Kidney (tissue), 22 donors: ENCODE measurements at places on chromosomes 6 and 20. TPM values are rescaled to one million over a fixed set of nuclear protein-coding genes. Genes with fewer than 3 reads are reported as not detected.
A peak's percentile ranks its signal among the peaks of the same experiment; 100 is the strongest.

GRCh38 chr20:57265336-57265996 lies 975 bp downstream of the BMP7 start:
- no peak for DNase-seq

- DNase-seq = peak; percentile 48
Observed at GRCh38 chr6:41494212-41495110, 51.7 kb upstream of the FOXP4 start.

GRCh38 chr20:49785852-49786175 lies 26.8 kb upstream of the SLC9A8 start:
- no peak for DNase-seq

DNA sequence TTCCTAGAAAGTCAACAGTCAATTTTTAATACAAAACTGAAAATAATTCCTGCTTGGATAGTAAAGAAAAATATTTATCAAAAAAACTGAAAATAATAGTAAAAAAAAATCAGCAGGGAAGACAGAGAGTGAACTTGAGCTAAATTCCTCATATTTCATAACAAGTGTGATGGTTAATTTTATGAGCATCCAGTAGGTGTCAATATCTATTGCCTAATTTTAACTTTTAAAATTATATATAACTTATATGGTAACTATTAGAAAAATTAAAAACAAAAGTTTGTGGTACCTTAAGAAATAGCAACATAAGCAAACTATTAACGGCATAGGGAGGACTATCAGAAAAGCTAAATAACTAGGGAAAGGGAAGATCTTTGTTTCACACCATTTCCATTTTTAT lies 2.1 kb downstream of the EPM2A start:
- DNase-seq = no peak

GRCh38 chr6:11364971-11365397 lies 132.5 kb upstream of the NEDD9 start:
- peak; percentile 32 for DNase-seq

- DNase-seq = no peak
Observed at GRCh38 chr6:14983599-14984518, 262.0 kb upstream of the JARID2 start.

GRCh38 chr6:150567380-150567779 lies 32.3 kb upstream of the PLEKHG1 start:
- DNase-seq = peak; percentile 73

DNA sequence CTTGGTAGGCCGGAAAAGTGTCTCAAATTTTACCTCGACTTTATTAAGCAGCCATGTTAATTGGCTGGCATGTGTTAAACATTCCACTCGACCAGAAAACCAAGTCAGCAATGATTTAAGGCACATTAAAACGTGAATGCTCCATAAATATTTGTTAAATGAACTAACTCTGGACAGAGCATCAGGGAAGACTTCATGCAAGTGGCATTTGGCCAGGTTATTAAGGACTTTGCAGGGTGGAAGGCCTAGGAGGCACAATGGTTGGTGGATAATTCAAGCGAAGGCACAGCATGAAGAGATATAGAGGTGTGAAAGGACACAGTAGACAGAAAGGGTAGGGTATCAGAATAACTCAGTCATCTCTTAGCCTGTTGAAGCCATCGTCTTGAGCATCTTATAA lies 23.0 kb downstream of the ELOVL5 start:
- no peak for DNase-seq

- no peak for DNase-seq
Observed at GRCh38 chr20:43477619-43478018, 19.9 kb downstream of the SRSF6 start.

GRCh38 chr6:111410371-111410770 lies 72.6 kb downstream of the REV3L start:
- no peak for DNase-seq

DNA sequence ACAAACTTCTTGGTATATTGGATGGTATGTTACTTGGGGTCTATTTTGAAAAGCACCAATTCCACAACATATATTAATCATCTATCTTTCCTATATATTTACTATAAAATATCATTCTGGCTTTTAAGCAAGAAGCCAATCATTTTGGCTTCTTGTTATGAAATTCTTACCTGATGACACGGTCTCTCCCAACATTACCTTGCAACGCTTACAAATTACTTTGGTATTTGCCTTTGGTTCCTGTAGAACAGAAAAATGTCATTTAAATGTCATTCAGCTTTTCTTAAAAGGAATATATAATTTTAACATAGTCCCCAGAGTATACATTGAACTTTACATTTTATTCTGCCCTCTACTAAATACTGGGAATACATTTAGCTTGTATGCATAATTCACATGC lies 27.4 kb downstream of the UBE3D start:
- DNase-seq = no peak

DNA sequence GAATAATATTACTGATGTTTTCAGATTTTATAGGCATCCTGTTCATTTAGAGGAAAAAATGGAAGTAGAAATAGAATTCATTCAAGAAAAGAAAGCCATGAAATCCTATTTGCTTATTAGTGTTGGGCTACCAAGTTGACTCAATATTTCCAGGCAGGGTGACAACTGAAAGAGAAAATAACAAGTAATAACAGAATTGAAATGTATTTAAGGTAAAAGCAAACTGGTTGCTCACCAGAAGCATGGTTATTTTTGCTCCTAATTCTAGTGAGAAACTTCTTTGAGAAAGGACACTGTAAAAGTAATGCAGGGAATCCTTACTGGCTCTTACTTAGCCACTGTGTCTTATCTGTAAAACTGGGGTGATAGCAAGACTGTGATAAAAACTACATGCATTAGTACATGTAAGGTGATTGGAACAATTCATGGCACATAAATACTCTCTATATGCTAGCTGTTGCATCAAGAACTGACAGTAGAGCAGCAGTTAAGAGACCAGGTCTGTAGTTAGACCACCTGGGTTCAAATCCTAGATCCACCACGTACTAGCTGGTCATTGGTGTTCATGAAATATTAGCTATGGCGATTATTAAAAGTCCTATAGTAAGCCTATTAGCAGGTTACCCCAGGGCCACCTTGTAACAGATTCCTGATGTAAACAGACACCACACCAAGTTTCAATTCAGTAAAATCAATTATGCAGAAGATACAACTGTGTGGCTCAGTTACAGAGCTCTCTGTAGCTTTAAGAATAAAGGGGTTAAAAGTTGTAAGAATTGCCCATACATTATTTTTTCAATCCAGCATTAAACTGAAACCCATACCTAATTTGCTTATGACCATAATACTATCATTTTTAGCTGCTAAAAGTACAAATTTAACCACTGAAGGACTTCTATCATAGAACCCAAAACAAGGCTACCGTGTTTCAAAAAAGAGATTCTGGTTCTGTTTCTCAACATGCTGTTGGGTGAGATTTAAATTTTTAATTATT lies 159.2 kb upstream of the COL21A1 start:
- no peak for DNase-seq

GRCh38 chr6:169296622-169297021 lies 43.0 kb upstream of the THBS2 start:
- DNase-seq = no peak

GRCh38 chr20:3696200-3696599 lies 14.4 kb upstream of the ADAM33 start:
- no peak for DNase-seq

GRCh38 chr6:121857551-121857950 lies 422.1 kb downstream of the GJA1 start:
- DNase-seq = no peak

DNA sequence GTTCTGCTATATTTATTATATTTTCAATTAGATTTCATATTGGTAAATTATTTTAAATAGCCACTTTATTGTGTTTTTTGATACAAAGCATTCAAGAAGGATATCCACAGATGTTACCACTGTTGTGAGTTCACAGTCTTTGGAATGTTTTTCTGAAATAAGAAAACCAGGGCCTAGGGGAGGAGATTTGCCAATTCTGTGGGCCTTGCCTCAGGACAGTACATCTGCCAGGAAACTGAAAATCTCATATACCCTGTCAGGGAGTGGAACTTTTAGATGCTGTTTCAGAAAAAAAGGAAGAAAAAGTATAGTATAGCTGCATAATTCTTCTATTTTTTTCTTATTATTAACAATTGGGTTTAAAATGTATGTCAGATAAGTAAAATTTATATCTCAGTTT lies 995.9 kb upstream of the ADGRB3 start:
- no peak for DNase-seq

DNA sequence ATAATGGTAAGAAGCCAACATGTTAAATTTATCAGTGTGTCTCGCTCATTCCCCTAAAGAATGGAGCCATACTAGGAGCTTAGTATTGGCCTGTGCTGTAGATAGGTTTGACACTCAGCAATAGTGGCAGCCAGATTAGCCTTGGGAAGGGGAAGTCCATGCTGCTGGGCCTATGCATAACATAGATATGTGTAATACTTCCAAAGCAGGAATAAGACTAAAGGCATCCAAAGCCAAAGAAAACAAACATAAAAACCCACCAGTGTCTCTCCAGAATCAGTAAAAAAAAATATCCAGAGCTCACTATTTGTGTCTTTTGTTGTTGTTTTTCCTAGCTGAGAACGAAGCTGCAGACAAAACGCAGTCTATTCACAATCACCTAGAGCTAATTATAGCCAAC lies 104.2 kb upstream of the STXBP5 start:
- no peak for DNase-seq

DNA sequence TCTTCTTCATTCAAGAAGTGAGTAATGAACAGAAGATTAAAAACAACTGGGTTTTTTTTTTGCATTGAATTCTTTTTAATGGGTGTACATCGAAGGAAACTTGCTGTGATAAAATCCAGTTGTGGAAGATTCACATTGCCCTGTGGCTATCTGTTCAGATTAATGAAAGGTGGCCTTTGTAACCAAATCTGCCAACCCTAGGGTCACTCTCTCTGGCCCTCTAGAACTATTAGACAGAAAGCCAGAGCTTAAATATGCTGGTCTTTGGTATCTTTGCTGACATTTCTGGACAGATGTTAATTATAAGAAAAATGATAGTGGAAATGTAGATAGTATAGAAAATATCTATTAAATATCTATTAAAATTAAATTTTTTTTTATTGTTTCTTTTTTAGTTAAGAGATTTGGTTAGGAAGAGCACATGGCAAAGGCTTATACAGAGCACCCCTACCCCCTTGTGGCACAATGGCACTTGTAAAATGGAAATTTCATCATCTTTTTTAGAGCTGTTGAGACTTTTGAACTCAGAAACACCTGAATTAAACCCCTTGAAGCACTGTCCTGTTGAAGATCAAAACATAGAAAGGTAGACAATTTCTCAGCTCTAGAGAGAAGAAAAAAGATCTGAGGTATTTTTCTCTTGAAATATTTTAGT lies 572.5 kb downstream of the PKHD1 start:
- no peak for DNase-seq

DNA sequence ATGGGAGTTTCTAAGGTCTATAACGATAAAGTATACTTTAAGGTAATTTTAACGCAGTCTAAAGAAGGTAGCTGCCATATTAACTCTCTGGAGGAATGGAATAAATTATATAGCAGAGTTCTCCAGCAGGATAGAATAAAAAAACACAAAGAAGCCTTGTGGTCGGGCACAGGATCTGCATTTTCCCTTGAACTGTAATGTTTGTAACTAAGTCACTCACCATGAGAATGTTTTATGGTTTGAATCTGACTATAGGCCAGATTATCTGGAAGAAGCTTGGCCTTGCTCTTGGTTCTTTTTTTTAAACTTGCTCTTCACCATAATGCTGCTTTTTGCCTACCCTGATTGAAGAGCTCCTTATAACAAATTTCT lies 238.8 kb upstream of the NOX3 start:
- DNase-seq = no peak

DNA sequence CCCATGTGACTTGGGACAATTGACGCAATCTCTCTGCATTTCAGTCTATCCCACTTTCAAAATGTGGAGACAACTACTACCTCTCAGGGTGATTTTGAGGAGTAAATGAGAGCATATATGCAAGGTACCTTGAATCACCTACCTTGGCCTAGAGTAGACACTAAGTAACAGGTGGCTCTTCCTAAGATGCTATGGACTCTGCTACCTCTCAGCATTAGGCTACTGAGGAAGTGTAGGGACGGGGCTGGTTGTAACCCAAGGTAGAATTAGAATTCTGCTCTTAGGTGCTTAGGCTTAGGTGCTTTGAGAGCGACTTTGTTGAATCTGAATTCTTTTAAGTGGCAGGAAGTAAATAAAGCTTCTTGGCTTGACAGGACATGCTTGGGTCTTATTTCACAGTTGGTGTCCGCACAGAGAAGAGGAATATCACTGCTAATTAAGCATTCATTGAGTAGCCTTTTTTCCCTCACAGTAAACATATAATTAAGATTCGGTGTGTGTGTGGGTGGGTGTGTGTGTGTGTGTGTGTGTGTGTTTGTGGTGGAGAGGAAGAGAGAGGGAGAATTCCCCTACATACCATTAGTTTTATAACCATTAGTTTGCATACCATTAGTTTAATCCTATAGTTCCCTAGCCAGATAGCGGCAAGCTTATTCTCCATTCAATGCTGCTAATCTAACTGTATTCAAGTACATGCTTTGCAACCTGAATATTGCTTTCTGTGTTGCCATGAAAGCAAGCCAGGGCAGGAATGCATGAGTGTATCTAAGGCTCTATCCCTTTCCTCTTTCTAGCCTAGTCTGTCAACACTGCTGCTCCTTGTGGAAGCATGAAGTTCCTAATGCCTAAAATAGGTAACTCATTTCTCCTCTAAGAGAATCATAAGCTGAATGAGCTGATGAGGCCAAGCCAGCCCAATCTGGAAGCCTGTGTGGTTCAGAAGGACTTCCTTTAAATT lies 112.5 kb downstream of the IPCEF1 start:
- DNase-seq = no peak

GRCh38 chr6:161074496-161075121 lies 83.0 kb downstream of the MAP3K4 start:
- DNase-seq = no peak

DNA sequence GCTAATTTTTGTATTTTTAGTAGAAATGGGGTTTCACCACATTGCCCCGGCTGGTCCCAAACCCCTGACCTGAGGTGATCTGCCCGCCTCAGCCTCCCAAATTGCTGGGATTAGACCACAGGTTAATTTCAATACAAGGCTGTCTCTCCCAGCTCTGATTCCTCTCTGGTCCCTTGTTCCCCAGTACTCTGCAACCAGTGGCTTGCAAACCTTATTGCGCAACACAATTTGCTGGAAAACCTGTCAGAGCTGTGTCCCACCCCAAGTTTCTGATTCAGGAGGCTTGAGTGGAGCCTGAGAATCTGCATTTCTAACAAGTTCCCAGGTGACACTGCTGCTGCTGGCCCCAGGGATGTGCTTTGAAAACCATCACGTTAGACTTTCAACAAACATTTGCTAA lies 96.2 kb upstream of the SRSF6 start:
- no peak for DNase-seq

GRCh38 chr20:17928633-17929311 lies 39.8 kb downstream of the SNX5 start:
- DNase-seq = no peak

- no peak for DNase-seq
Observed at GRCh38 chr6:93701526-93701925, 282.2 kb upstream of the EPHA7 start.

CLDN20 gene
- total RNA-seq = not detected

C20orf141 gene
- not detected for total RNA-seq

C6orf118 gene
- total RNA-seq = 0.57 TPM

PTPRK gene
- total RNA-seq = 72.8 TPM

IL20RA gene
- 0.16 TPM for total RNA-seq

RPRD1B gene
- total RNA-seq = 34.4 TPM

TRMT6 gene
- 12.3 TPM for total RNA-seq

CDH4 gene
- 1.1 TPM for total RNA-seq
